ENCODE measurements at places on chromosomes 3 and 15.

DNA sequence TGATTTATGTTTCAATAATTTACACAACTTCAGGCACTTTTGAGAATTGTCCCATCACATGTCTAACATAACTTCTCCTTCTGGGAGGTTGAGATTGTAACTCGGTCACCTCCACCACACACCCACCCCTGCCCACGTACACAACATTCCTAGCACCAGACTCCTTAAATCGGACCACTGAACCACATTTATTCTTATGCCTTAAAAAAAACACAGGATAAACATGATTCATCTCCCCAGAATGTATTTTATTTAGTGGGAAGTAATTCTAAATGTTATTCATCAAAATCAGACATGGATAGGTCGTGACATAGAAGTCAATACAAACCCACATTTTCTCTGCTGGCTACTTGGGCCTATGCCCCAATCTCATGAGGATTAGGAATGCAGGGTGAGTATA lies 3.0 kb downstream of the SNTN start:
- no peaks in the 10 kb centered on the region for H3K36me3 ChIP-seq
- no peaks in the 10 kb centered on the region for H3K4me1 ChIP-seq
- H3K27ac ChIP-seq, result no peak overlapping the region
- H3K4me3 ChIP-seq, result no peak overlapping the region
- H3K27me3 ChIP-seq, result no peaks in the 10 kb centered on the region

DNA sequence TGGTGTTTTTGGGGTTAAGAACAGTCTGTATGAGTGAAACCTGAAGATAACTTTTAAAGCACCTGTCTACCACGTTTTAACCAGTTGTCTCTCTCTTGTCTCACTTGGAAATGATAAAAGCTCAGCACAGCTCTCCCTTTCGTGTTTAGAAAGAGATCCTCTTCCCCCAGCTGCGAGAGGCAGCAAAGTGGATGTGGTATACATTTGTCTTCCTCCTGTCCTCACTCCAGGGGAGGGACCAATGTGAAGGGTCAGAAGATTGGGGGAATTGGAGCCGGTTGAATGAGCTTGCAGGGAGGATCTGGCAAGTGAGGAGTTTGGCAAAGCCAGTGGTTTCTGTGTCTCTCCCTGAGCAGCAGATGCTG lies 14.6 kb downstream of the SMAD6 start:
- no peak for DNase-seq
- H3K36me3 ChIP-seq, result peaks cover 7% of the 10 kb centered on the region
- H3K4me1 ChIP-seq, result peaks cover 33% of the 10 kb centered on the region
- no peak overlapping the region for H3K27ac ChIP-seq
- H3K4me3 ChIP-seq, result no peak overlapping the region
- H3K27me3 ChIP-seq, result no peaks in the 10 kb centered on the region

DNA sequence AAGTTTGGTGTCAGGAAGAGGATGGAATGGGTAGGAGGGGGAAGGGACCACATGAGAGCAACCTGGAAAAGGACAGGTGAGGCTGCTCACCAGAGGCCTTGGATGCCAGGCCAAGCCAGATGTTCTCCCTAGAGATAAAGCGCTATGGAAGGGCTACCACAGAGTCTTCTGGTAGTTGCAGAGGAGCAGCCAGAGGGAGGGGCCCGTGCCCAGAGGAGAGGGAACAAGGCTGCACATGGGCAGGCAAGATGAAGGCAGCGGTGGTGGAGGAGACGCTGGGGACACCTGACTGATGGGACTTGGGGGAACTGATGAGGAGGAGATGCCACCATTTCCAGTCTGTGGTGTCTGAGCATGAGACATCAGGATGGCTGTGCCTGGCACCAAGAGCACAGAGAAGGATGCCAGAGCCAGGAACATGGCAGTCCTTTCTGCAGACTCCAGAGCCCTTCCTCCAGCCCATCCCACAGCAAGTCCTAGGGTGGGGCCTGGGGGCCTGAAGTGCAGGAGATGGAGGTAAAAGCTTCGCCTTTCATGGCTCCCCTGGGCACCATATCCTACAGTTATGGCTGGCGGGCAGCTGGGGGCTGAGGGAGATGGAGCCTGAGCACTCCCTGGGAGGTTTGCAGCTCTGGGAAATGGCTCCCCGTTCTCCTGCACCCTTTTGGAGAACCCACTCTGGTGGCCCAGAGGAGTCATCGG lies 103.0 kb downstream of the ETFA start:
- no peak overlapping the region for H3K4me3 ChIP-seq
- no peak overlapping the region for H3K27ac ChIP-seq
- no peaks in the 10 kb centered on the region for H3K27me3 ChIP-seq
- peaks cover 56% of the 10 kb centered on the region for H3K36me3 ChIP-seq
- no peaks in the 10 kb centered on the region for H3K4me1 ChIP-seq
- no peak for DNase-seq

GRCh38 chr15:33955945-33956344 lies 12.4 kb upstream of the CHRM5 start:
- H3K27ac ChIP-seq, result no peak overlapping the region
- H3K4me1 ChIP-seq, result no peaks in the 10 kb centered on the region
- no peak overlapping the region for H3K4me3 ChIP-seq
- no peaks in the 10 kb centered on the region for H3K36me3 ChIP-seq
- DNase-seq, result no peak

GRCh38 chr15:77507143-77507897 lies 86.6 kb downstream of the HMG20A start:
- peaks cover 10% of the 10 kb centered on the region for H3K4me1 ChIP-seq
- H3K36me3 ChIP-seq, result no peaks in the 10 kb centered on the region
- H3K27me3 ChIP-seq, result no peaks in the 10 kb centered on the region
- no peak overlapping the region for H3K4me3 ChIP-seq

GRCh38 chr3:14852058-14852594 lies 33.4 kb downstream of the FGD5 start:
- no peaks in the 10 kb centered on the region for H3K27me3 ChIP-seq
- no peak overlapping the region for H3K27ac ChIP-seq
- H3K36me3 ChIP-seq, result no peaks in the 10 kb centered on the region
- no peak for DNase-seq
- H3K4me3 ChIP-seq, result no peak overlapping the region
- no peaks in the 10 kb centered on the region for H3K4me1 ChIP-seq

GRCh38 chr3:21839592-21839991 lies 88.6 kb upstream of the ZNF385D start:
- no peak overlapping the region for H3K27ac ChIP-seq
- H3K36me3 ChIP-seq, result no peaks in the 10 kb centered on the region

DNA sequence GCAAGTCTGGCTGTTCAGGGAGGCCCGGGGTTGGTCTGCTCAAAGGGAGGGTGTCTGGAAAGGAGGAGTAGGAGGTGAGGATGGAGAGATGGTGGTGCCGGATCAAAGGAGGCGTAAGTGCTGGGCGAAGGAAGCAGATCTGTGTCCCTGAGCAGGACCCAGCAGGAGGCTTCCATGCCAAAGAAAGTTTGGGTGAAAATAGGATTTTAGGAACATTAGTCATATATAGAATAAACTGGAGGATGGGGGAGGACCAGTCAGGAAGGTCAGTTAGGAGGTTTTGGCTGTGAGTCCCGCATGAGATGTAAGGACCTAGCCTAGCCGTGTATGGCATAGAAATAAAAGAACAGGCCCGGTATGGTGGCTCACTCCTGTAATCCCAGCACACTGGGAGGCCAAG lies 28.6 kb upstream of the VPS8 start:
- H3K27me3 ChIP-seq, result no peaks in the 10 kb centered on the region
- H3K4me3 ChIP-seq, result no peak overlapping the region
- H3K4me1 ChIP-seq, result no peaks in the 10 kb centered on the region
- no peak overlapping the region for H3K27ac ChIP-seq
- DNase-seq, result no peak

DNA sequence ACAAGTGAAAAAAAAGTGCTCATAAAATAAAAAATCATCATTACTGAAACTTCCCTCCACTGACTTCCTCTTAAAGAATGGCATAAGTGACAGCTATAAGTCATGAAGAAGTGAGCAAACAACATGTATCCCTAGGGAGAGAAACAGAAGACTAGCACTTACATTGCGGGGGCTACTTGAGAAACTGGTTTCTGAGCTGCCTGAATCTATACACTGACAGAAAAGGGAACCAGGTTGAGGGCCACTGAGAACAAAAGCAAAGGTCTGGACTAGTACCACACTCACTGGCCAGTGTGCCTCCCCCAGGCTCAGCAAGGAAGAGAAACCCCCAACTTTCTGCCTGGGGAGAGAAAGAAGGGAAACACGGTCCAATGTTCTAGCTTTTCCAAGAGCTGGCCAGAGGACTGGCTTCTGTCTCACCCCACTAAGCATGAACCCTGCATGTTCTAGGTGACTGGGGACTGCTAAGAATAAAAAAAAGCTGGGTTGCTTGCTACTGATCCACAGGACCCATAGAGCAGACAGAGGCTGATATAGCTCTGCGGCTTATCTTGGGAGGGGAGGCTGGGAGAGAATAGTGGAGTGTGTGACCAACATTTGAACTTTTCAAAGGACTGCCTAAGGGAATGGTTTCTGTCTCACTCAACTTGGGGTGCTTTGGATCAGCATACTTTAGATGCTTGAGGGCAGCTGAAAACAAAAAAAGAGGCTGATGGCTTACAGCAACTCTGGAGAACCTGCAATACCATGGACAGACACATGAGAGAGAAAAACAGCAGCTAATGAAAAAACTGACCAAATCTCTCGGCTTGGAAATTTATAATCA lies 8.1 kb downstream of the RAD18 start:
- no peak overlapping the region for H3K4me3 ChIP-seq
- H3K27me3 ChIP-seq, result no peaks in the 10 kb centered on the region
- no peaks in the 10 kb centered on the region for H3K36me3 ChIP-seq
- no peak overlapping the region for H3K27ac ChIP-seq

GRCh38 chr15:55221090-55222011 lies 24.6 kb upstream of the RSL24D1 start:
- H3K4me3 ChIP-seq, result no peak overlapping the region
- peak overlapping the region; percentile 55 for H3K27ac ChIP-seq
- H3K27me3 ChIP-seq, result no peaks in the 10 kb centered on the region
- no peak for DNase-seq

GRCh38 chr15:39487458-39487735 lies 93.5 kb upstream of the THBS1 start:
- no peaks in the 10 kb centered on the region for H3K36me3 ChIP-seq
- no peak for DNase-seq
- H3K4me3 ChIP-seq, result no peak overlapping the region
- no peak overlapping the region for H3K27ac ChIP-seq

DNA sequence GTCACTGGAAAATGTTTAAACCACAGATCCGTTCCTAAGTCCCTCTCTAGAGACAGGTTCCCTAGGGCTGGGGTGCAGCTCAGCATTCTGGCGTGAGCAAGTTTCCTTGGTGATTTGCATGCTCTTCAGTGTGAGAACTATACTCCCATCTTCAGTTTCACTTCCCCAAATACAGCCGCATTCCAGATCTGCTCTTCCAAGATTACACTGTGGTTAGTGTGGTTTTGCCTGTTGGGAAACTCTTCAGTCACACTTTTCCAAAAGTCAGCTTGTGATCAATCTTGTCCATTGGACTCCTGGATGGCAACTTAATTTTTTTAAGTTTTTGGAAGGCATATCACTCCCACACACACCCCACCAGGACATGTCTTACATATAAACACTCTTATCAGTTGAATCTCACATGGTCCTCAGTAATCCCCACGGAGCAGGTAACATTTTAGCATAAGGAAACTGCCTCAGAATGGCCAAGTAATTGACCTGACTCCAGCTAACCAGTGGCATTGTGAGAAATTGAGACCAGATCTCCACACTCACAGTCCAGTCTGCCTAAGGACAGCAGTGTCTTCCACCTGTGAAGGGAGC lies 33.5 kb upstream of the PTPN23 start:
- peaks cover 12% of the 10 kb centered on the region for H3K4me1 ChIP-seq
- no peaks in the 10 kb centered on the region for H3K27me3 ChIP-seq
- peaks cover 4% of the 10 kb centered on the region for H3K36me3 ChIP-seq
- H3K4me3 ChIP-seq, result no peak overlapping the region
- no peak overlapping the region for H3K27ac ChIP-seq

GRCh38 chr15:60844010-60844409 lies 365.1 kb upstream of the ICE2 start:
- DNase-seq, result no peak
- H3K27ac ChIP-seq, result no peak overlapping the region
- H3K4me3 ChIP-seq, result no peak overlapping the region
- no peaks in the 10 kb centered on the region for H3K36me3 ChIP-seq

DNA sequence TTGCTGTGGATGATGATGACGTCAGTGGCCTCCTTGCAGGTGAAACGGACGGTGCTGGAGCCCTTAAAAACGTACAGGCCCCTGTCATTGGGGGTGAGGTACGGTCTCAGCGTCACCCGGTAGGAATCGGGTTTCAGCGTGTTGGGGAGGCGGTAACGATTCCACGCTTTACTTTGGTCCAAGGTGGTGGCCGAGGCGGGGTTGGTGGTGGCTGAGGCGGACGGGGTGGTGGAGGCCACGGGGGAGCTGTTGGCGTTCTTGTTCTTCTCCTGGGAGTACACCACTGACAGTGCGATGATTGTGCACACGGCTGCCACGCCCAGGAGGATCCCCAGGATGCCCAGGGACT lies 8.5 kb downstream of the ANPEP start:
- H3K4me1 ChIP-seq, result peaks cover 70% of the 10 kb centered on the region
- no peak for DNase-seq
- no peaks in the 10 kb centered on the region for H3K27me3 ChIP-seq
- H3K4me3 ChIP-seq, result peak overlapping the region; percentile 73
- peaks cover 6% of the 10 kb centered on the region for H3K36me3 ChIP-seq
- peak overlapping the region; percentile 68 for H3K27ac ChIP-seq

- no peak overlapping the region for H3K27ac ChIP-seq
- no peaks in the 10 kb centered on the region for H3K4me1 ChIP-seq
- DNase-seq, result no peak
- no peak overlapping the region for H3K4me3 ChIP-seq
- no peaks in the 10 kb centered on the region for H3K36me3 ChIP-seq
- H3K27me3 ChIP-seq, result no peaks in the 10 kb centered on the region
These were observed 41.2 kb downstream of the TIMP4 start for GRCh38 chr3:12117473-12117872.

DNA sequence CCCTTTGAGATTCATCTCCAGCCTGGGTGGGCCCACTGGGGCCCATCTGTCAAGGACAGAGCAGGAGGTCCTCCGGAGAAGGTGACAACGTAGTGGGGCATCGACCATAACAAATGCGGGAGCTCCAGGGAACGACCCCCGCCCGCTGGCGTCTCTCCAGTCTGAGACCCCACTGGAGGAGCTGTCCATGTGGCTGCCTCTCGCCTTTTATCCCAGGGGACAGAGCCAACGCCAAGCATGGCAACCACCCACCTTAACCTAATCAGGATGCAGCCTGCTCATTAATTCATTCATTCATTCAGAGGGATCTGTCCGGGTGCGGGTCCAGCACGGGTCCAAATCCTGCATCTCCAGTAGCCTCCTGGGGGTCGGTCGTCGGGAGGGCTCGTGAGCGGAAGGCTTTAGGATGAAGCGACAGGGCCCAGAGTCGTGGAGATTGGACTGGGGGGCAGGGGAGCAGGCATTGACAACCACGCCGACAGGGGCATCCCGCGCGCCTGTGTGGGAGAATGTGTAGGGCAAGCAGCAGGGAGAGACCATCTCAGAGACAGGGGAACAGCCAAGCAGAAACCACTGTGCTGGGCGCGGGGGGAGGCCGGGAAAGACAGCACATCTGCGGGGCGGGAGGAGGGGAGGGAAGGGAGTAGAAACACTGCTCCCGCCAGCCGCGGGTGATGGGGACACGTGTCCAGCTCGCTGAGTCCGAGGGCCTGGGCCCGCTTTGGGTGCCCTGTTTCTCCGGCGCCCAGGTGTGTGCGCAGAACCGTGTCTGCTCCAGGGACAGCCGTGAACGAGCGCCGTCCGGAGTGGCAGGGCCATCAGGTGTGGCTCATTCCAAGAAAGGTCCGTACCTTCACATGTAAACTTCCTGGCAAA lies 1.9 kb downstream of the PIGZ start:
- peak; percentile 31 for DNase-seq
- no peak overlapping the region for H3K27ac ChIP-seq
- H3K36me3 ChIP-seq, result no peaks in the 10 kb centered on the region

Measured in liver (tissue), 10 donors.